ENCODE measurements at places on chromosomes 11 and 22.

DNA sequence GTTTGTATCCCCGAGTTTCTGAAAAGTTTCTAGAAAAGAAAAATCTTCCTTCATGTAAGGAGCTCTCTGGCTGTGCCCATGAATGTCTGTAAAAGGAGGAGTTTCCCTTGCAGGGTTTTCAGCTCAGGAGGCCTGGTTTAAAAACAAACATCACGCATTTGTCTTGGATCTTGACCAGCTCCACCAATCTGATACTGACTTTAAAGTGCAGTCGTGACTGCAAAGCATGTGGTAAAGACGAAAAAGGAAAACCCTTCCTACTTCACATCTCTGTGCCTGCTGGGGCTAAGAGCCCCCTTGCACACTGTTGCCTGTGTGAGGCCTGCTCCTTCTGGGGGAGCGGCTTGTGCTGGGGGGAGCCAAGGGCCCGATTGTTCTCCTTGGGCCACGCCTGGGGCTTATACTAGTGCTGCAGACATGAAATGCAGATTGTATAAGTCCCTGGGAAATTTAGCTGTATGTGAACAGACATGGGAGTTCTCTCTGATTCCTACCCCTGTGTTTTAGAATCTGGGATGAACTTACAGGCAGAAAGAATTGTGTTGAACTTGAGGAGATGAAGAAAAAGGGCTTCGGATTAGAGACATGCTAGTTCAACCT is 62.1 kb downstream of the ADAMTS15 start:
- no peak for DNase-seq

GRCh38 chr22:30984317-30984716 is 15.3 kb downstream of the TUG1 start:
- no peak for DNase-seq

- no peak for DNase-seq
Observed at GRCh38 chr11:352456-353031, 16.8 kb upstream of the B4GALNT4 start.

DNA sequence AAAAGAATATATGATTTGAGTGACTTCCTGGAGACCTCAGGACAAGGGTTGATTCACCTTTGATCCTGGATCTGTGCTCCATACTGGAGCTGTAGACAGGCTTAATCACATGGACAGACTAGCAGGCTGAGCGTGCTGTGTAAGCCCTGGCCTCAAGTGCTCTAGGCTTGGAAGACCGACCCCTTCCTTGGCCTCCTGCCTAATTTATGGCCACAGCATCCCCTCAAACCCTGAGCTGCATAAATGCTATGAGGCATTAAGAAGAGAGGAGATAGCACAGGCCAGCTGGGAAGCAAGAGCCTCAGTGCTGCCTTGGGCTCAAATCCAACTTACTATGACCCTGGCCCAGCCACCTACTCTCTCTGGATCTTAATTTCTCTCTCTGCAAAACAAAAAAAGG is 385.1 kb downstream of the BUD13 start:
- no peak for DNase-seq

- no peak for DNase-seq
Observed at GRCh38 chr11:69683764-69684333, 8.7 kb upstream of the LTO1 start.

- no peak for DNase-seq
Observed at GRCh38 chr11:108670451-108670850, 5.6 kb downstream of the DDX10 start.

DNA sequence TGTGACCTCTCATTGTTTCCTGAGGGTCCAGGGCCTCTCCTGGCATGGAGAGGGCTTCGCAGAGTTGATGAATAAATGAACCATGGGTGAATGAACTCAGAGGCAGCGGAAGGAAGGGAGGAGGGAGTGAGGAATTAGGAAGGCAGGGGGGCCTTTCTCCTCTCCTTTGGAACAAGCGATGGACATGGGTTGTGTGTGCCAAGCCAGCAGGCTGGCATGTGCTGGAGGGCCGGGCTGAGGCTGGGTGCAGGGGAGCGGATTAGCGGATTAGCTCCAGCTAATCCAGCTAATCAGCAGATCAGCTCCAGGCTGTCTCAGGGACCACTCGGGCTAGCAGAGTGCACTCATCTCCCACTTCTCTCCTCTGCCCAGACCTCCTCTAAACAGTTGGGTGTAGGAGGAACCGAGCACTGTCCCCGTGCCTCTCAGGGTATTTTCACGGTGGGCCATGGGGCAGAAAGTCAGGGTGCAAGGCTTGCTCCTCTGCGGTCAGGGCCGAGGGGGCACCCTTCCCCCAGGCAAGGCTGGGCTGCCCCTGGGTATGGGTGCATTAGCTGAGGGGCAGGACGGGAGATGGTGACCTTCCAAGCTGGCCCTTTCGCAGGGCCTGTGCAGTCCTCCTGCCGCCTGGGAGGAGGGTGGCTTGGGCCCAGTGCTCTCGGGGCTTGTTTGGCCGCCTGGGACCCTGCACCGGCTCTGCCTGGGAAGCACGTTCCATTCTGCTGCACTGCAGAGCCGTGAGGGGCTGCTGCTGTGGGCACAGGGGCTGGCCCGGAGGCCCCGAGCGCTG is 120.3 kb upstream of the B3GAT1 start:
- no peak for DNase-seq

DNA sequence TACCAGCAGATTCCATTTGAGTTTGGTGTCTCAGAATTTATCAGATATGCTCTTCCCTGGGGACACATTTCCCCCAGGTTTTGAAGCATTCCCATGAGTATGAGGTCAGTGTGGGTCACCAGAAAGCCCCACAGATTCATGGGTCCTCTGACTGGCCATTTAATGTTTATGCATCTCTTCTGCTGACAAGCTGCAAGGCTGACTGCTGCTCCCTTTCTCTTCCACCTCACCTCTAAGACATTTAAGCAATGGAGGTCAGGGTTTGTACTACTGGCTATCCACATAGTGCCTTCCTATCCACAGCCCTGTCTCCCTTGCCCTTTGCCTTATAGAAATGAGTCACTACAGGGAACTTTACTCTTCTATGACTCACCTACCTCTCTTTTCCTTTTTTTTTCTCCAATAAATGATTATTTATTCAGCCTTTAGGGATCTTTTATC is 106.0 kb upstream of the TIMP3 start:
- no peak for DNase-seq

GRCh38 chr22:45200860-45201511 is 37.3 kb downstream of the NUP50 start:
- no peak for DNase-seq

DNA sequence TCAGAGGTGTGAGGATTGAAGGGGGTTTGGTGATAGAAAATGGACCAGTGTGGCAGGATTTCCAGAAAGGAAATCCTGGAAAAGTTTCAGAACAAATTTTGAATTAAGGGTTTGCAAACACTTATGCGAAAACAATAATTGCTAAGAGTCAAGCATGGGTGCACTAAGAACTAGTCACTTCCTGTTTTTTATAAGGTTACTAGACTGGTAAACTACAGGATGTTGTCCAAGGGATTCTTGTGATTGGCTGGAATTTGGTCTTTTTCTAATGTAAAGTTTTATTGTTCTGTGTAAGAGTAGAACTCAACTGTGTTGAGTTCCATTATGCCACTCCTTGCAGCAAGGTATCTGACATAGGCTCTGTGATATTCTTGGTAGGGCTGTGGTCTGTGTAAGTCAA is 54.1 kb downstream of the LIF start:
- no peak for DNase-seq

DNA sequence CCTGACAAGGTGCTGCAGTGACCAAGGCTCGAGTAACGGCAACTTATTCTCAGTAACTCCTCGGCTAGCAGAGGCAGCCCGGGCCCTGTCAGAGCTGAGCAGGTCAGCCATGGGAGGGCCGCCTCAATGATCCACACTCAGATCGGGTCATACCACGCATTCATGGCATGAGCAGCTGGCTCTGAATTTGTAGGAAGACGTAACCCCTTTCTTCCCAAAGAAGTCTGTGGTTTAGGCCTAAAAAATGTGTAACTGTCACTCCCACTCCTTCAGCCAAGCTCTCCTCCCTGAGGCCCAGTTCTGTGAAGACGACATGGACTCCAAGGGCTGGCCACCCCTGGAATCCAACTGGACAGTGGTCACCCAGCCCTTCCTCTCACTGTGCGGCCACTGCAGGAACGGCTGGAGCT is 30.0 kb downstream of the PPP2R1B start:
- DNase-seq = peak; percentile 67

GRCh38 chr11:61460474-61460881 is 30.6 kb downstream of the SDHAF2 start:
- no peak for DNase-seq

- DNase-seq = no peak
Observed at GRCh38 chr11:10982704-10983510, 125.1 kb upstream of the ZBED5 start.

GRCh38 chr11:2760196-2760871 is 60.5 kb upstream of the KCNQ1OT1 start:
- no peak for DNase-seq

DNA sequence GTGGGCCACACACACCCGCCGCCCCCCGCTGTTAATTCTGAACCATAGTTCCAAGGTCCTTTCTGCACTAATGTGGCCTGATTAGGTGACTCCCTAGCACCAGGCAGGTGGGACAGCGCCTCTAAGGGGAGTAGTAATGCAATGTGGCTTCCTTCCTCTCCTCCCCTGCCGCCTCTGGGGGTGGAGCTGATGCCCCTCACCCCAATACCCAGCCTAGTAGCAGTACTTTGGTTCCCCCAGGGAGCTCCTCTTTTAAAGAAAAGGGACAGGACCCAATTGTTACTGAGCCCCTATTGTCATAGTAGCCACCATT is 14.4 kb downstream of the RTN4RL2 start:
- no peak for DNase-seq

GRCh38 chr22:48979482-48979881 is 848.2 kb downstream of the BRD1 start:
- DNase-seq = no peak

GRCh38 chr22:42977569-42977968 is 37.4 kb downstream of the PACSIN2 start:
- no peak for DNase-seq

Data from right cardiac atrium (tissue), 5 donors.